NCI-H1436 (cell line): ENCODE measurements at places on chromosomes 2 and 18.

- DNase-seq: no peak
These were observed 37.2 kb upstream of the PXDN start for GRCh38 chr2:1781291-1782080.

DNA sequence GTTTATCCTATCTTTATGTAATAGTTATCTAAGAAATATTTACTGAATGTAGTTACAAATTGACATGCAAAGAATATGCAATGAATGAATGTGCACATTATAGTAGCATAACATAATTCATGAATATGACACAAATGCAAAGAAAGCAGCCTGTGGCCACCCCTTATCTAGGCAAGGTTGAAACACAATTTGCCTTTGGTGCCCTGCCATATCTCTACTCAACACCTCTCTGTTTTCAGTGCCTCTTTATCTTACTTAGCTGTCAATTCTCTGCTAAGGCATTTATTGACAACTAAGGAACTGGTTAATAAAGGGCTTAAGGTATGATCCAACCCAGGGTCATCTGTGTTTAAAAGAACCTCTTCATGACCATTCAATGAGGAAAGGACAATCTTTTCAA, 18.9 kb downstream of the REV1 start:
- no peak for DNase-seq

- no peak for DNase-seq
These were observed 6.3 kb upstream of the RBMS1 start for GRCh38 chr2:160499865-160500264.

GRCh38 chr2:96090196-96090926, 26.0 kb downstream of the ADRA2B start:
- DNase-seq: no peak

GRCh38 chr18:42734520-42734919, 381.0 kb downstream of the RIT2 start:
- DNase-seq: no peak

- DNase-seq: no peak
These were observed 30.4 kb downstream of the TOGARAM2 start for GRCh38 chr2:29011418-29012060.

GRCh38 chr18:79570266-79571201, 109.1 kb upstream of the CTDP1 start:
- no peak for DNase-seq

DNA sequence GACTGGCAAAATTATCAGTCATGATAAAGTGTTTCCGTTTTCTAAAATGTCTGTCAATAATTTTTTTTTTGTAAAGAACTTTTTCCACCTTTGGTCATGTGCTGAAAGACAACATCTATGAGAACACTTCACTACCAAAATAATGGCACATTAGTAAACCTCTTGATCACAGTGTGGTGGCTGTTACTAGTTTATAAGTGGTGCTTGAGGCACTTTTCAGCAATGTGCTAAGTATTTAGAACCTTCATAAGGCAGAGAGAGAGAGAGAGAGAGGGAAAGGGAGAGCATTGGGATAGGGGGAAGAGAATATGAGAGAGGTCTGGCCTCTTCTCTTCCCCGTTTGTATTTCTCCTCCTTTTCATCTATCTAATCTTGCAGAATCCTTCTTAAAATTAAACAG, 1.1 kb upstream of the NYAP2 start:
- peak; percentile 20 for DNase-seq

- no peak for DNase-seq
These were observed 77.9 kb upstream of the CD226 start for GRCh38 chr18:70025580-70025979.

DNA sequence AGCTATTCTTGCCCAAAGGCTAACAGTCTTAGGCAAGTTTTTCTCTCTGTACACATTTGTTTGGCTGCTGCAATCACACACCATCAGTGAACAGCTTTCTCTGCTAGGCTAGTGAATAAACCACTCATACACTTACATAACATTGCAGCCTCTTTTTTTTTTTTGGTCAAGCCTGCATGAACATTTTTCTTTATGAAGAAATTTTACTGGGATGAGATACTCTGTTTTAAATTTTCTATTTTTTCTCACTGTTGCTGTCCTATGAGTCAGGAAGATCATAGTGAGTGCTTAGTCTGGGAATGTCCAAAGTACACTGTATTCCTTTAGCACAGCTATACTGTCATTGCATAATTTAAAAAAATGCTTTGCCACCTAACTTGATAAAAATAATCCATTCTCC, 58.5 kb downstream of the ROCK1 start:
- DNase-seq: no peak

GRCh38 chr2:233811732-233812131, 33.6 kb downstream of the MROH2A start:
- DNase-seq: no peak

GRCh38 chr2:63189026-63189425, 138.4 kb downstream of the OTX1 start:
- no peak for DNase-seq

- DNase-seq: no peak
These were observed 155.4 kb downstream of the SLC4A3 start for GRCh38 chr2:219782737-219783348.

- peak; percentile 36 for DNase-seq
These were observed 159.6 kb downstream of the RND3 start for GRCh38 chr2:150327564-150328489.
